Naive thymus-derived CD4-positive, alpha-beta T cell (primary cell): ENCODE measurements at places on chromosomes 1 and 21.

DNA sequence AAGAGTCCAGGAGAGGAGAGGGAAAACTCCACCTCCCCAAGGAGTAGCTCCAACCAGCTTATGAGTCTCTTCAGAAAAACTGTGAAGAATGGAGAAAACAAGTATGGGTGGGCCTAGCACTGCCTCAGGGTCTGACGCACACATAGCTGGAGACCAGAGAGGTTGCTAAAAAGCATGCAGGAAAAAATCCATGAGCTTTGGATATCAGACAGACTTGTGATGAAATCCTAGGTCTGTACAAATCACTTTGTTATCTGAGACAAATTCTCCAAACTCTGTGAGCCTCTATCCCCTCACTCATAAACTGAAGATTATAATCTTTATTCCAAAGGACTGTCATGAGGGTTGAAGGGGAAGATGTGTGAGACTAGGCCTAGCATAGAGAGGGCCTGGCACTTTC, 141.5 kb upstream of the FGGY start:
- DNase-seq: no peak

DNA sequence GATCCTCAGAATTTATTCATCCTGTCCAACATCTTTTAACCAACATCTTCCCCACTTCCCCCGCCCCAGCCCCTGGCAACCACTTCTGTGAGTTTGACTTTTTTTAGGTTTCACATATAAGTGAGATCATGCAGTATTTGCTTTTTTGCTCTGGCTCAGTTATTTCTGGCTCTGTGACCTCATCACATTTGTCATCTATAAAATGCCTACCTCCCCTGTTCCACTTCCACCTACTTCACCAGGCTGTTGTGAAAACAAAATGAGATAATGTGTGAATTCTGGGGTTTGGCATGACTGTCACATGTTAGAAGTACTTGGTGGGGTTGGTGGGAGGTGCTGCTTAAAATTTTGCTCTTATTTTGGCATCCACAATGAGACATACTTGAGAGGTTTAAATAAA, 18.4 kb downstream of the HHAT start:
- DNase-seq: no peak

GRCh38 chr21:28148400-28149064, 844.1 kb downstream of the LTN1 start:
- no peak for DNase-seq

DNA sequence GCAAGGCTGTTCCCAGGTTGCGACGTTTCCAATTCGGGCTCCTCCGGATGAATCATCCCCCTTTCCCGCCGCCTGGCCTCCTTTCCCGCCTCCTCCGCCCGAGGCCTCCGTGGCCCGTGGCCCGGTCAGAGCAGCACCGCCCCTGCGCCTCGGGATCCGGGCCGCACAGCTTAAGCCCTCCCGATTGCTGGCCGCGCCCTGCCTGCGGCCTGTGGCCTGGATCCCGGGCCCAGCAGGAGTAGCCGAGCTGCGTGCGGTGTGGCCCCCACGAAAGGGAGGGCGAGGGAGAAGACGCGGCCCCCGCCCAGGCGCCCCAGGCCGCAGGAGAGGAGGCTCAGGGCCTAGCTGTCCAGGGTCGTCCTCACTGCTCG, 1.0 kb downstream of the TMEM200B start:
- peak; percentile 30 for DNase-seq

DNA sequence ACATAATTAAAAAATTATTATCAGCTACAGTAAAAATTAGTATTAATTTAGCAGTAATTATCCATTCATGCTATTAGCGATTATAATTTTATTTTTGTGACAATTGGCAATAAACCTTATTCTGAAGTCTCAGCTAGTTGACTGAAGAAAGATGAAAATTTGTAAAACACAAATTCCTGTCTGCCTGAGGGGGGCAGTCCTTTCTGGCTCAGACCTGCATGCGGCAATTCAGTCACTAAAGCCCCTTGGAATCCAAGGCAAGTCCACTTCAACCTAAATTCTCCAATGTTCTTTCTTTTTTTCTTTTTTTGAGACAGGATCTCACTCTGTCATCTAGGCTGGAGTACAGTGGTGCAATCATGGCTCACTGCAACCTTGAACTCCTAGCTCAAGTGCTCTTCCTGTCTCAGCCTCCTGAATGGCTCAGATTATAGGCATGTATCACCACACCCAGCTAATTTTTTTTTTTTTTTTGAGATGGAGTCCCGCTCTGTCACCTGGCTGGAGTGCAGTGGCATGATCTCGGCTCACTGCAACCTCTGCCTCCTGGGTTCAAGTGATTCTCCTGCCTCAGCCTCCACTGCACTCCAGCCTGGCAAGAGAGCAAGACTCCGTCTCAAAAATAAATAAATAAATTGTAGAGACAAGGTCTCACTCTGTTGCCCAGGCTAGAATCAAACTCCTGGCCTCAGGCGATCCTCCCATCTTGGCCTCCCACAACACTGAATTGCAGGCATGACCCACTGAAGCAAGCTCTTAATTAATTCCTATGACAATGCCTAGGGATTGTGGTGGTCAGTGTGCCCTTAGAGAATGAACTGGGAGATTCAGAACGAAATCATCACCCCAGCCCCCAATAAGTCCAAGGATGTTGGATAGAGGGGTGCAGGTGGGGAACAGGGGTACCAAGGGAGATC, 24.2 kb upstream of the ITPKB start:
- no peak for DNase-seq

- DNase-seq: no peak
Observed at GRCh38 chr1:41883507-41883906, 35.2 kb downstream of the HIVEP3 start.

- DNase-seq: no peak
Observed at GRCh38 chr1:42690477-42691156, 8.4 kb downstream of the YBX1 start.

DNA sequence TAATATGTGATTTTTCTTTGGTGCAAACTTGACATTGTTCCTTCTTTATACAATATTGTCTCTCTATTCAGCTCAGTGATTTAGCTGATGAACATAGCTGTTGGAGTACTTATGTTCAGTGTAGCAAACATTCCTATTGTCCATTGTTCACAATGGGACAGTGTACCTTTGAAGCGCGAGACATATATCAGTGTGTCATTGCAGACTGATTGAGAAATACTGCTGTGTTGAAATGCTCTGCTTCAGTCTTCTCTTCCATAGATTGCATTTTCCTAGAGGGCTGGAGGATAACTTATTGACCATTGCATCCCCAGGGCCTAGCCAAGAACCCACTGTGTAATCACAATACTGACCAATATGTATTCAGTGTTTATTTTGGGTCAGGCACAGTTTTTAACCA, 46.5 kb downstream of the HLX start:
- no peak for DNase-seq
